Putamen (tissue), 1 donor: ENCODE measurements at places on chromosomes 7 and 10.

DNA sequence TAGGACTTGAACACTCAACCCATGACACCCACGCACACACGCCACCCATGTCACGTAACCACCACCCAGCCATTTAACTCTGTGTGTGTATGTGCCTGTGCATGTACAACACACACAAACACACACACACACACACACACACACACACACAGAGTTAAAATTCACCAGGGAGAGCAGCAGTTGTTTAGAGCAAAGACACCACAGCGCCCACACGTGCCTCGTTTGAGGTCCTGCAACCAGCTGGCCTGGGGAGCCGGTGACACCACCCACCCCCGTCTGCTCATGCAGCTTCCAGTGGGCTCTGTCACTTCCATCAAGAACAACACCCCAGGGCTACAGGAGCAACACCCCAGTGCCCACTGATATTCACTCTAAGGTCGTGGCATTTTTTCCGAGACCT lies 97.4 kb downstream of the ELFN1 start:
- no peak for DNase-seq

DNA sequence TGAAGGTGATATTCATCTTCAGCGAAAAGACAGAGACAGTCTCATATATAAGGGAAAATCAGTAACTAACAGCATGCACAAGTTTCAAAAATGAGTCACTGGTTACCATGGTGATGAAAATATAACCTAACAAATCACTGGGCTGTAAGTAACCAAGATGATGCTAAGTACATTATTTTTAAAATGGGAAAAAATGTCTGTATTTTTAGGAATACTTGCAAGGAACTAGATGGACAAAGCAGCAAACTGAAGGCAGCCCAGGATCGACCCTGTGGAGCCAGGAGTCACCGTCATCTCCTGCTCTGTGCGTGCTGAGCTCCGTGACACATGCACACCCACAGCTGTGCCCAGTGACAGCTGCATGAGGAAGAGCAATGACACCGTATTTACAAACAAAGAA lies 137.3 kb downstream of the ELMO1 start:
- no peak for DNase-seq

DNA sequence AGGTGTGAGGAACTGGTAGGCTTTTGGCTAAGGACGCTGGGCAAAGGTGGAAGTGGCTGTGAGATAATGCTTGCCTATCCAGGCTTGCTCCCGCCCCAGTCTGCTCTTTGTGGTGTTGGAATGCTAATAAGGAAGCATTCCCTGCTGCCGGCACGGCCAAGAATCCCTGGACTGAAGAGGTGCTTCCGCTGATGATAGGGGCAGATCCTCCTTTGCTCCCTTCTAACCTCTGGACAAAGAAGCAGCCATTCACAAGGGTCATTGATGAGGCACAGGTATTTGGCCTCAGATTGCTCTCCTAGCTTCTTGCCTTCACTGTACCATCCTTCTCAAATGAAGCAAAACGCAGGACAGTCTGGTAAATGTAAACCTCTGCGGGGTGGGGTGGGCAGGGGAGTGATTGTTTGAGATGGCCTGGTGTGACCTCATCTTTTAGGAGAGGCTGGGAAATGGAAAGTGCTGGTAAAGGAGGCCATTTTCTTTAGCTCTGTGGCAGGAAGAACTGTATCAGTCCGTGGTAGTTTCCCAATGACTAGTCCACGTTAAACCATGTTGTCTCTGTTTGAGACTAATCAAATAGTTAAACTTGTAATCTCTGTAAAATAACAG lies 1.7 kb downstream of the PGAM1 start:
- no peak for DNase-seq

DNA sequence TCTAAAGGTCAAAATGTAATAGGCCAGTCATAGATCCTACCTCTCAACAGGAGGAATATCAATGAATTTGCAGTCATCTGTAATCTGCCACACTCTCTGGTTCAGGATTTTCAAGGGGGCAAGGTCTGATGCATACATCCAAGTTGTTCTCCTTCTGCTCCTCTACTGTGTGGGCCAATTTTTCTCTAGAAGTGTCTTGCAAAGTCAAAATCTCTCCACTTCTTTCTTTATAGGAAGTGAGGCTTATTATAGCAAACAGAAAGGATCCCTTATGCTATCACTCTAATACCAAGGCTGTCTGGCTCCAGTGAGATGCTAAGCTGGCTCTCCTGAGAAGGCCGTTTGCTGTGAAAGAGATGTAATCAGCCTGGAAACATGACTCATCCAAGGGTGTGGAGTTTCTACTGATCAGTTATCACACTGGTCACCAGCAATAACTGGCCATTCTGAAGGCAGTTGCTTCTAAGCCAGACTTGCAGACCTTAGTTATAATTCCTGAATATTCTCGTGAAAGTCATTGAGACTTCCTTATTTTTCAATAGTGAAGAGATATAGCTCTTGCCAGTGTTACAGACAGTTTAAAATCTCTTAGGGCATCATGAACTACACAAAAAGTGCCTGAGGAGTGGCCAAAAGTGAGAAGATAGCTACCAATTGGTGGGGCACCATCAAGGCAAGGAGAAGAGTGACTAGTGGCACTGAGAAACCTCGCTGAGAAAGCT lies 43.2 kb upstream of the LRGUK start:
- DNase-seq: no peak

DNA sequence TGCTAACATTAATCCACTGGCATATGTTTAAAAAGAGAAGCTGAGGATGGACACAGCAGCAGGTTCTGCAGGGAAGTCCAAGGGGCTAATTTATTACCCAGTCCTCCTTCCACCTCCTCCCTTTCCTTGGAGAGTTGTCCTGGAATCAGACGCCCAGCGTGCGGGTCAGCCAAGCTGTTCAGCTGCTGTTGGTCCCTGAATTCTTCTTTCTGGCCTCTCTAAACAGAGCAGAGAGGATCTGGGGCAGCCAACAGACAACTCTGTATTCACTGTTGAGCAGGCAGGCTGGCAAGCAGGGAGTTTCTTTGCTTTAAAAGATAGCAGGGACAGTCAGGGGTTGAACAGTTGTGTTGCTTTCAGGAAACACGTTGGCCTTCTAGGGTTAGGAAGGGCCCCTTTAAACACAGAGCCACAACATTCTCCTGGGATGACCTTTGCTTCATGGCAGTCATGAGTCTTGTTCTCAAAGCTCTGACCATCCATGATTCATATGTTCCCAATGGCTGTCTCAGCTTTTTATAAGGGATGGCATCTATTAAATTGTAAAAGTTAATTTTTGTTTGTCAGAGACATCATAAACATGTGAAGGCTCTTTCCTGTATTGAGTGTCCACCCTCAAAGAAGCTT lies 217.0 kb downstream of the CREB5 start:
- no peak for DNase-seq

- no peak for DNase-seq
These were observed 4.8 kb upstream of the LSM8 start for GRCh38 chr7:118179191-118179590.

DNA sequence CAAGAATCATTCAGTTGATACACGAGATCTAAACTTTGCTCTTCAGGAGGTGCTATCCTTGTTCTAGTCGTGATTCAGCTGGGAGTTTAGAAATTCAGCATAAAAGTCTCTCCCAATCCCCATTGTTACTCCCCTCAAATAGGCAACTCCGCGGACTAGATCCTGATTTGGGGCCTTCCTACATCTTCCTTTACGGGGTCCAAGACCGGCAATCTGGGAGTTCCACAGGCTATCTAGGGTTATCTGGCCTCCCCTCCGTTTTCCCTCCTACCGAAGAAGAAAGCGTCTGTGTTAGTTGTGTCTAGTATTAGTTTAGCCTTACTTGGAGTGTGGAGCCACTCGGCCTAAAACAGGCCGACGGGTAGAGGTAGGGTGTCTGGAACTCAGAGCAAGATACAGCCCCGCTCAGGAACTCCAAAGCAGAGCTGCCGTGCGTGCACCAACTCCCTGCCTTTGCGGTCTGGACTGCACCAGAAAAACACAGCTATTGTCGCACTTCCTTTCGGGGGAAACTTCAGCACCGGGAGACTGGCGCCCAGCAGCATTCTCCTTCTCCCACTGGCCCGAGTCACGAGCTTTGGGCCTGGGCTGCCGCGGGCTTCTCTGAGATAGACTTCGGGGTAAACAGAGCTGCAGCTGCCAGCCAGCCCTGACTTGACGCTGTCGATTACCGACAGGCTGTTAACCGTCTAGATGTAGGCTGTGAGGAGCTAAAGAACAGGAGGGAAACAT lies 1.5 kb upstream of the DLX5 start:
- no peak for DNase-seq

DNA sequence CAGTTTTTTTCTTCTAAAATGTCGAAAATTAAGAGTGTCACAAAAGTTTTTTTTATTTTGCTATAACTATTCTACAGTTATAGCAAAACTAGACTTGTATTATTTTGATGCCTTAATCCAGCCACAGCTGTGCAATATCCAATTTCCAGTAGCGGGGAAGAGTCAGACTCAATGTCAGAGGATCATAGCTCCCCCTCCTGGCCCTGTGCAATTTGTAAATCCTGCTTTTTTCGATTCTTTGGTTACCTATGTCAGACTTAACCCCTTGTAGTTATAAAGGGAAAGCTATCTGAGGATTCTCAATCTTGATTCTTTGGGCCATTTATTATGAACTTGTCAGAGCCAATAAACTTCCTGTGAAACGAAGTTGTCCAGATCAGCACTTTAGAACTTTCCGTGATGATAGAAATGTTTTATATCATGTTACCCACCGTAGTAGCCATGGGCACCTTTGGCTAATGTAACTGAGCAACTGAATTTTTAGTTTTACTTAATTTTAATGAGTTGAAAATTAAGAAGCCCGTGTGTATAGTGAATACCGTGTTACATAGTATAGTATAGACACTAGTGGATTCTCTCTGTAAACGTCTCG lies 87.7 kb upstream of the PRKCQ start:
- peak; percentile 57 for DNase-seq
